Fibroblast of skin of scalp (primary cell): ENCODE measurements at places on chromosomes 6 and 20.

DNA sequence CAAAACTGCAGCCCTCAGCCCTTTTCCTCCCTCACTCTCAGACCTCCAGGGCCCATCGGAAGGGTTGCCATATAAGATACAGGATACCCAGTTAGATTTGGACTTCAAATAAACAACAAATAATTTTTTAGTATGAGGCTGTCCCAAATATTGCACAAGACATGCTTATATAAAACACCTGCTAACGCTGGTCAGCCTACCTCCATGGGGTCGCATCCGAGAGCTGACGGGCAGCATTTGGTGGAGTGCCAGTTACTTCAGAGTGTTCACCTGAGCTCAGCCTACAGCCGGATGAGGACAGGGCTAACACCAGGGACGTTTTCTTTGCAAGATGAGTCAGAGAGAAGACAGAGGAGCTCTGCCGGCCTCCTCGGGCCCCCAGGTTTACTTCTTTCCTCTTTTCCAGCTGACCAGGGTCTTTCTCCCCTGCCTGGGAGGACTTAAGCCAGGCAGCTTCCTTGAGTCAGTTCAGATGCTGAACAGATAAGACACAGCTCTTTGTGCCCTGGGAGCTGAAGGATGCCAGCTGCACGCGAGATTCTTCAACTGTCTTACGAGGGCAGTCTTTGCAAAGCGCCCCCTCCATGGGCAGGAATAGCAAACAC lies 141.2 kb upstream of the KCNG1 start:
- DNase-seq, result no peak

- DNase-seq, result no peak
Observed at GRCh38 chr20:62428002-62428372, 648 bp upstream of the RBBP8NL start.

DNA sequence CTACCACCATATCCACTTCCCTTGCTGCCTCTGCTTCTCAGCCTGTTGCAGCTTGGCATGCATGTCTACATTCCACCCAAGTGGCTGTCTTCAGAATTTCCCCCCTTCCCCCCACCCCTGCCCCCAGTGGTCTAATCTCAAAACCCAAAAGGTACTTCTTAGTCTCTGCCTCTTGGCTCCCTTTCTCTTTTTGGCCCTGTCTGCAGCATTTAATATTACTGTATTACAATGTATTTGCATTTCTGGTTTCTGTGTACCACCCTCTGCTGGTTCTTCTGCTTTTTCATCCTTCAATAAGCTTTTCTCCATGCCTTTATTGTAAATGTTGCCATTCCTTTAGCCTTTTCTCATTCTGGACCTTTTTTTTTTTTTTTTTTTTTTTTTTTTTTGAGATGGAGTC lies 43.0 kb downstream of the RPRD1B start:
- DNase-seq, result no peak

GRCh38 chr6:53625315-53625714 lies 40.2 kb downstream of the KLHL31 start:
- DNase-seq, result no peak

- DNase-seq, result no peak
Observed at GRCh38 chr6:32405656-32406055, 1.3 kb downstream of the BTNL2 start.

DNA sequence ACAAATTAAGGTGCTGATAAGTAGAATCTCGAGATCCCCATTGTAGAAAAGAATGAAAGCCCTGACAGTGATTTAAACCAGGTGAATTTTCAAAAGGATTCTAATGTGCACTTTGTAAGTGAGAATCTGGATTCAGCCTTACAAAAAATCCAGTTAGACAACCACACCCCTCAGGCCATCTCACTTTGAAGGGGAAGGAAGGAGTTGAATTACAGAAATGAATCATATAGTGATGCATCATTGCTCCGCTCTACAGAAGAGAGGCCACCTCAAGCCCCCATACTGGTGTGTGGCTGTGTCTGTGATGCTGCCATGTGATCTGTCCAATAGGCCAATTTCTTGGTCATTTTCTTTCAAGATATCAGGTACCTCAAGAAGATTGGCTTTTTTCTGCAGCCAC lies 85.5 kb upstream of the NT5E start:
- DNase-seq, result peak; percentile 65

GRCh38 chr6:41093729-41094128 lies 21.0 kb downstream of the NFYA start:
- no peak for DNase-seq

GRCh38 chr20:4160761-4161305 lies 145.5 kb upstream of the RNF24 start:
- peak; percentile 39 for DNase-seq

GRCh38 chr6:30844118-30844535 lies 40.2 kb upstream of the DDR1 start:
- peak; percentile 84 for DNase-seq

- DNase-seq, result no peak
Observed at GRCh38 chr20:63454731-63455567, 17.5 kb downstream of the KCNQ2 start.

GRCh38 chr6:14276667-14277404 lies 159.3 kb downstream of the CD83 start:
- DNase-seq, result peak; percentile 27

GRCh38 chr6:111565326-111566221 lies 40.1 kb downstream of the TRAF3IP2 start:
- DNase-seq, result no peak

- DNase-seq, result peak; percentile 61
Observed at GRCh38 chr6:52647199-52647598, 23.7 kb upstream of the TMEM14A start.

DNA sequence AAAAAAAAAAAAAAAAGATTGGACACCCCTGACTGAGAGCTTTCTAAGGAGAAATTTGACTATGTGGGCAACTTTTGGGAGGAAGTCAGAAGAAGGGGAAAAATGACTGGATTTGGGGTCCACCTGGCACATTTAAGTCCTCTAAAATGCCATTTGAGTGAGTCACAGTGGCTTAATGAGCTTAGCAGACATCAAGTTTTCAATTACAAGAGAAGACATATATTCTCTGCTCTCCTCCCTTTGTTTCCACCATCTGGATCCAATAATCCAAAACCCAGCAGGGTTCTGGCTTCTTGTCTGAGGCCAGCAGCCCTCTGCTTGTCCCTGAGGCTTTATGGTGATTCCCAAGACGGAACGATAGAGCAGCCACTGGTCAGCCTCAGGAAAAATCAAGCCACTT lies 6.9 kb downstream of the PI3 start:
- DNase-seq, result peak; percentile 77

DNA sequence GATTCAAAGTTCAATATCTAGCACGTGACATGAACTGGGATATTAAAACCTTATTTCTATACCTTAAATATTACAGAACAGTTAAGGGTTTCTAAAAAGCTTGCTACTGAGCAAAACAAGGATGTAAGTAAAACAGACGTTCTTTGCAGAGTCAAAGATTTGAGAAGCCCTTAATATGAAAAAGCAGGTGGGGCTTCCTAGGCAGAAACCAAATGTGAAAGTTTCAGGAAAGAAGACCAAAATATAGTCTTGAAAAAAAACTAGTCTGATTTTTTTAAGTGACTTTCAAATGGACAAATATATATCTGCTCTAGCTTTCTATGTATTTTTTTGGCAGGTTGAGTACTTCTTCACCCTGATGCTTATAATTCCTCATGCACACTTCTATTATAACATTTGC lies 63.2 kb downstream of the TNFRSF21 start:
- no peak for DNase-seq

DNA sequence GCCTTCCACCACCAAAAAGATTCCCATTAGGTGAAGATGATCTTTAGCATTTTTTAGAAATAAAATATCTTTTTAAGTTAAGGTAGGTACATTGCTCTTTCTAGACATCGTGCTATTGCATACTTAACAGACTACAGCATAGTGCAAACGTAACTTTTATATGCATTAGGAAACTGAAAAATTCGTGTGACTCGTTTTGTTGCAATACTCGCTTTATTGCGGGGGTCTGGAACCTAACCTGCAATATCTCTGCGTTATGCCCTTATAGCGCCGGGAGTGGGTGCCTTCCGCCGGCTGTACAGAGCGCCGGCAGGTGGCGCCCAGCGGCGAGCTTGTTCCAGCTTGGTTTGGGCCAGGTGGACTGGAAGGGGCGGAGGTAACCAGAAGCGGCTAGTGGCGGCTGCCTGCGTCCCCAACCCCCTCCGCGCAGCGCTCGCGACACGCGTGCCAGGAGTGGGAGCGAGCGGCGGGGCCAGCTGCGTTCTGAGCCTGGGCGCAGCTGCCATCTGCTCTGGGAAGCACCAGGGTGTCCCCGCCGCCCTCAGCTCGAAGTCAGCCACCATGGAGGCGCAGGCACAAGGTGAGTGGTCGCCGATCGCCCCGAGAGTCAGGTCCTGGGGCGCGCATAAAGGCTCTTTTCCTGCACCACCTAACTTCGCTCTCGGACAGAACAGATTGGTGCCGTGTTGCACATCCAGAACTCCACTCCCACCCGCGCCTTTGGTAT lies at the start of gene TPD52L1:
Gene TPD52L1 (plus strand): TSS at position 383 of the 727 bp plus-strand sequence. CDS start 179 bp downstream, at position 562.
- DNase-seq, result peak; percentile 70

- peak; percentile 75 for DNase-seq
Observed at GRCh38 chr6:17389274-17389847, 4.0 kb upstream of the CAP2 start.

DNA sequence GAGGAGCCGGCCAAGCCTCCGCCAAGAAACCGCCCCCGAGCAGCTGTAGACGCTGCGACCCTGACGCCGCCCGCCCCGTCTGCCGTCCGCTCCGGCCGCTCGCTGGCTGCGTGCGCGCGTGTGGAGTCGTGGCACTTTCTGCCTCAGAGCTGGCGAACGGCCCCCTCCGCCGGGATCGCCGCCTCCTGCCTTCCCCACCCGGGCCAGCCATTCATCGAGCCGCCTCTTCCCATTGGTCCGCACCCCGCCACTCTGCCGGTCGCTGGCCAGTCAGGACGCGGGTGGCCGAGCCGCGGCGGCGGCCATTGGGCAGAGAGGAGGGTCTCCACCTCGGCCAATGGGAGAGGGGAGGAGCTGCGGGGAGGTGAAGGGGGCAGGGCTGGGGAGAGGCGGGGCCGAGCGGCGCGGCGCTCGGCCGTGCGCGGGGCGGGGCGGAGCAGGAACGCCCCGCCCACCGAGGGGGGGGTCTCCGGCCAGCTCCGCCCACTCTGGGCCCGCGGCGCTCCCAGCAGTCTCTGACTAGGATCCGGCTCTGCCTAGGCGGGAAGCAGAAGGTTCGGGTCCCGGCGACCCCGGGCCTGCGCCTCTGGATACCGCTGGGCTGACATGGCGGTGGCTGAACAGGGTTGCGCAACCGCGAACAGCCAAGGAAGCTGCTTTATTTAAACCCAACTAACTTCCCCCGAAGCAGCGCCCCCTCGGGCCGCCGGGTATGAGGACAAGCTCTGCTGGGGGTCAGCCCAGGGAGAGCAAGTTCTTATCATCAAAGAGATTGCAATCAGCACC lies at the start of gene RRBP1:
Gene RRBP1 (minus strand): TSS at position 140 of the 786 bp plus-strand sequence. CDS start 21,735 bp downstream, outside the sequence.
- peak; percentile 99 for DNase-seq

DNA sequence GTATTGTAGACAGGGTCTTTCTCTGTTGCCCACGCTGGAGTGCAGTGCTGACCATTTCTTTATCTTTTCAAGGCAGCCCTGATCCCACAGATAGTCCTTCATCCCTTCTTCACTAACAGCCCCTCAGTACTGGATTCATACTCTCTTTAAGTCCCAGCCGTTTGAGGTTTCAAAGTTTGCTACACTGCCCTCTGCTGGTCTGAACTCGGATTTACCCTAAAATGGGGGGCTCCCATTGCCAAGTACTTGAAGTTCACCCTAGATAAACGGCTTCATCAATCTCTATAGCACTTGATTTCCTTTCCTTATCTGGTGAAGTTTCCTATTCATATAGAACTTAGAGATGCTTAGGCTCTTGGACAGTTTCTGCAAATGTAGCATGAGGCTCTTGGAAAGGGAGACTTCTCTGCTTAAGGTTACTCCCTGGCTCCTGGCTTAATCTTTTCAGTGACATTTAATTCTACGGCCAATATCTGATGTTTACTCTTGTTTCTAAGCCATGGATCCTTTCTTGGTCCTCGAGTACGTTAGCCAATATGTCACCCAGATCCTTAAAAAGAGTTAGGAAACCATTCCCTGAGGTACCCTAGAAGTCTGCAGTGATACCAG lies 21.4 kb upstream of the PREP start:
- DNase-seq, result peak; percentile 58

DNA sequence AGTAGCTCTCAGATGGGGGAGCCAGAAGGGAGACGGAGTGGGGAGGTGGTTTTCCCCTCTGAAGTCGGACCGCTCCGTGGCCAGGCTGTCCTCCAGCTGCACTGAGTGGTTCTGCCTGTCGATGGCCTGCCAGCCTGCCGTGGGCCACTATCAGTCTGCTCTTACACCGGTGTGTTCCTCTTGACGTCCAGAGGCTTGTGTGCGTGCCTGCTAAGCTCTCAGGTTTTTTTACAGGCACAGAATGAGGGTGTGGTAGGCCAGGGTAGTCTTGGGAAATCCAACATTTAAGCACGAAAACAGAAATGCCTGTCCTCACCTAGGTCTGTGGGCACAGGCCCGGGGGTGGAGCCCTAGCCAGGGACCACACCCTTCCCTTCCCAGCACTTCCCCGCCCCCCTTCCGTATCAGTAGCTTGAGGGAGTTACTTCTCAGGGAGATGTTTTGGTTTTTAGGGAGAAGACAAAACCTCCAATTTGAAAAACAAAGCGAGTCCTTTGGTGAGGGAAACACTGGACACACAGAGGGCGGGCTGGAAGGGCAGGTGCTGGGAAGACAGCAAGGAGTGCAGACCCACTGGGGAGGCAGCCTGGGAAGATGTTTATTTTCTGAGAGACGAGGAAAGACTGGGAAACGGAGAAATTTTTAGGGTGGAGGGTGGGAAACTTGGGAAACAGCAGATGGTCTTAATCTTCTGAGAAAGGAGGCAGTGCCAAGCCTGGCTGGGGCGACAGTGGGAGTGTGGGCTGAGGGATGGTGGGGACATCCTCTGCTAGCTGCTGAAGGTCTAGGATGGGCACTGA lies 106.5 kb downstream of the LY86 start:
- no peak for DNase-seq

DNA sequence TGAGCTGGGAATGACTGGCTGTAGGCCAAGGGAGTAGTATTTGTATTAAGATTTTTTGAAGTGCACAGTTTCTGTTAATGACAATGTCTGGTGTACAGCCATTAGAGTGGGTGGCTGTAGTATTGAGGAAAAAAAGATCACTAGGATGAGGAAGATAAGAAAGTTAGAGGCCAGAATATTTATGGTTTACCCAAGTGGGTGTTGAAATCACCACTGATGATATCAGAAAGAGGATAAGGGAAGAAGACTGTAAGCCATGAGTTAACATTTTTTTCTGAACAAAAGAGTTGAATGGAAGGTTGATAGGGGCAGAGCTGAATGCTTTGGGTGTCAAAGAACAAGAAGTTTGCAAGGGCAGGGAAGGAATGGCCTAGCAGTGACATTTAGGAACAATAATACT lies 104.7 kb downstream of the PRDM13 start:
- DNase-seq, result no peak

- peak; percentile 44 for DNase-seq
Observed at GRCh38 chr6:54586251-54586650, 260.3 kb upstream of the FAM83B start.
